CD4-positive, alpha-beta T cell treated with Interleukin-4 for 4 hours (primary cell): ENCODE measurements at places on chromosomes 12 and 14.

DNA sequence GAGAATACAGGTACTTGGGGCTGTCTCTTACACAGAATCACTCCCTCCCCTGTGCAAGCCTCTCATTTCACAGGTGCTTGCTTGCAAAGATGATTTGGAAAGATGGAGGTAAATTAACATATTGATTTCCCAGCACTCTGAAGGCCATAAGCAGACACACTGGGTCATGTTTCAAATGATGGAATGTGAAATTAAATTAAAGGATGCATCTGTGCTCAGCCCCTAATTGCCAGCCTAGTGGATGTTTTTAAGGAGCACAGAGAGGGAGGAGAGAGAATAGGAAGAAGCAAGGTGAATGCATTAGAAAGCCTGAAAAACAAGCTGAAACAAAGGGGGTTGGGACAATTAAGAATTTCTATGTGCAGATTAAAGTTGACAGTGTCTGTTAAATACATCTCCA, 96.1 kb upstream of the GRIP1 start:
- DNase-seq = no peak

DNA sequence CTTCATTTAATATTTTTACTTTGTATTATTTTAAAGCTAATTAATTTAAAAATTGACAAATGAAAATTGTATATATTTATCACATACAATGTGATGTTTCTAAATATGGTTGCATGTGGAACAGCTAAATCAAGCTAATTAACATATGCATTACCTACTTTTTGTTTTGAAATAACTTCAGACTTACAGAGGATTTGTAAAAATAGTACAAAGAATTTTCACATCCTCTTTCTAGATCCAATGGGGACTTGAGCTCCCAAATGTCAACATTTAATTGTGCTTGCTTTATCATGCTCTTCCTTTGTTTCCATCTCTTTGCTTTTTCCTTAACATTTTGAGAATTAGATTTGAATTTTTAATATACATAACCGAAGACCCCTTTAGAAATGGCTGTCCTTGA, 6.6 kb downstream of the DCD start:
- no peak for DNase-seq

DNA sequence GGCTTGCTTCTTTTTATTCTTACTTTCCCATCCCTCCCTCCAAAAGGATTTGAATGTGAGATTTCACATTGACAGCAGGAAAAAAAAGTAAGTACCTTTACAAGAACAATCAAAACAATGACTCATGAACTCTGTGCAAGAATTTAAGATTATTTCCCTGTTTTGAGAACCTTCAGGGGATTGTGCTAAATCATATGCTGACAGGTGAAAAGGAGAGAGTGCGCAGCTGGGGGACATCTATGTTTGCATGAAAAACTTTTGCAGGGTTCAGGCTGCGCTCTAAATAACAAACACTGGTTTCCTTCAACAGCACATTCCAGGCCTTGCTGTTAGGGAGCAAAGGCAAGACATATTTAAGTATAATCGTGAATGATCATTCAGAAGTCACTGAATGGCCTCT, 27.3 kb downstream of the RERG start:
- DNase-seq = no peak

- no peak for DNase-seq
Measured at GRCh38 chr14:70192915-70193314, 4.2 kb upstream of the SLC8A3 start.
